Activated CD8-positive, alpha-beta memory T cell treated with anti-CD3 and anti-CD28 coated beads, Interleukin-2, amount 50 U/mL, for 4 hours (primary cell): ENCODE measurements at places on chromosomes 2 and 18.

DNA sequence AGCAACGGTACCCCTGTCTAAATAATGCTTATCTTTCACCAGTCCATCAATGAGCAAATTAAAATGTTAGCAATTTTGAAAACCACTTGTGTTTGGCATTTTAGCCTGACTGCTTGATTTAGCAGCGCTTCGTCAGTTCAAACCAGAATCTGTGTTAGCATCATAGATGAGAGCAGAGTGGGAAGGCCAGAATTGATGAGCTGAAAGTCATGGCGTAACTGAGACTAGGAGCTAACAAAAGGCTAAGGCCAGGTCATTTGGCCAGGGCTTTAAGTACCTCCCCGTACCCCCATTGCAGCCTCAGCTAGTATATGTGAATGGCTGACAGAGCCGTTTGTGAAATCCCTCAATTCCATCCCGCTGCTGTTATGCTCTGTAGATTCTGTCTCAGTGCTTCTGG lies 16.0 kb downstream of the APCDD1 start:
- no peak for DNase-seq

GRCh38 chr2:227703280-227703732 lies 14.5 kb downstream of the SLC19A3 start:
- no peak for DNase-seq

DNA sequence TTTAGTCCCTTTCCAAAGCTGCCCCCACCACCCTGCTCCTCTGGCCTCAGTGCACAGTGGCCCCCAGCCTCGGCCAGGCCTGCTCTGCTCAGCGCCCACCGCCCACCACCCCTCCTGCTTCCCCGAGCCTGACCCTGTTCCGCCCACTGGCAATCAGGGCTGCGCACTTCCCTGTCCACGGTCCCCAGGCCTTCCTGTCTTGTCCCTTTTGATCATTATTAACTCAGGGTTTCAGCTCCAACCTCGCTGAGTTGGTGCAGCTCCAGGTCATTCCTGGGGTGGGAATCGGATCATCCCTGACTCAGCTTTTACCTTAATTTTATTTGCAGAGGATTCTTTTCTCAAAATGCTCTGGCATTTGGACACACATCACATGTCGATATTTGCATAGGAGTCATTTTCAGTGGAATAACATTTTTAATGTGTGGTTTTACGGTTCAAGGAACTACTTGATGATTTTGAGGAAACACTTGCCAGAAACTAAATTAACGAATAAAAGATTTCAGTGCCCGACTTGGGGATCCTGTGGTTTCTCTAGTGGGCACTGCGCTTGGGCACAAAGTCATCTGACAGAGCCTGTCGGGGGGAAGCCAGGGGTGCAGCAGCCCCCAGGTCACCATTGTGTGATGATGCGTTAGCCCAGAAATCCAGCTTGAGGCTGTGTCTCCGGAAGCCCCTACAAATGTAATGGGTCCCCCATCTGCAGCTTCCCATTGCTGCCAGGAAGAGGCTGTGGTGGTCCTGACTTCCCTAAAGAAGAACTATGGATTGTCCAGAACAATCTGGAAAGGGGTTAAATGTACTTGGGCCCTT lies 1.0 kb upstream of the ESPNL start:
- DNase-seq: peak; percentile 8

DNA sequence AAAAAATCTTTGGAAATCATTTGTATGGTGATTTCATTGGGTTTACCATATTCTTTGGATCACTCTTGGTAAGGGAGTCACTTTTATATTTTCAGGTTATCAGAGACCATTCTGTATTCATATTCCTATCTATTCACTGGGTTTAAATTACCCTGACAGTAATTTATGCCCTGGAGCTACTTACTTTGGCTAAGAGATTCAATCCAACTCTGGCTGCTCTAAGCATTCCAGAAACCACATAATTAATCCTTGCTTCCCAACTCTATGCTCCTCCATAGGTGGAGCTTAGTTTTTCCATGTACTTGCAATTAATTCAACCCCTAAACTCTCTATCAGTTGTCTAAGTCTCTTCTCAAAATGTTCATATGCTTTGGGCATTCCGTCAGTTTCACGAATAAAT lies 336.3 kb downstream of the AGPS start:
- DNase-seq: no peak

DNA sequence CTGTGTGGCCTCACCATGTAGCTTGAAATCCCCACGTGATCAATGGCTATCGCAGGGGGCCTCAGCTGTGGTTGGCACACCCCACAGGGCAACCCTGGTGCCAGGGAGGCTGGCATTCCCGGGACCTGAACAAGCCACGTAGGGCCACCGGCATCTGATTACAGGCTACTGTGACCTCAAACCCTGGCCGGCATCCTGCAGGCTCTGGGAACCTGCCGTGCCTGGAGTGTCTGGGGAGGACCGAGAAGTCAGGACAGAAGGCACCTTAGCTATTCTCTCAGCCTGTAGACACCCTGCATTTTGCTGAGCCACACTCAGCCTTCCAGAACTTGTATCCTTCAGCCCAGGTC lies 213.0 kb downstream of the GLI2 start:
- no peak for DNase-seq

GRCh38 chr2:235144291-235144690 lies 192.5 kb downstream of the SH3BP4 start:
- DNase-seq: no peak

GRCh38 chr2:176128172-176128981 lies 1.1 kb upstream of the HOXD8 start:
- DNase-seq: no peak

GRCh38 chr2:172821370-172822338 lies 86.0 kb downstream of the RAPGEF4 start:
- DNase-seq: no peak

- no peak for DNase-seq
Measured at GRCh38 chr2:167817908-167818307, 429.5 kb downstream of the STK39 start.

GRCh38 chr2:111116843-111117597 lies 3.7 kb upstream of the BCL2L11 start:
- peak; percentile 69 for DNase-seq

GRCh38 chr2:226215902-226216503 lies 583.6 kb downstream of the IRS1 start:
- peak; percentile 35 for DNase-seq

DNA sequence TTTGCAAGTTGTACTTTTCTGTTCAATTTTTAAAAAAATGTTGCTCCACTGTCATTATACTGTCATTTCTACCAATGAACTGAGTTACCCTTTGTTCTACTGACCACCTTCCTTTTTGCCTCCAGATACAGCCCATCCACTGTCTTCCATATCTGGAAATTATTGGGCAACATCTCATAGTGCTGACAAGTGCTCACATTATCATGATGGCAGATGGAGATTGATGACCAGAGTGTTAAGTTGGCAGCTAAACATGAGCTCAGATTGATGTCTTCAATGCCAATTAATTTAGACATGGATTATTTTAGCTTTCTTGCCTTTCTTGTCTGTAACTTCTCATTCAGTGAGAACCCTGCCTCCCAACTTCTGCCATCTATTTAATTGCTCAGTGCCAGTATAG lies 76.6 kb downstream of the KIAA1328 start:
- no peak for DNase-seq

GRCh38 chr2:41600460-41600859 lies 447.4 kb upstream of the PKDCC start:
- DNase-seq: no peak

GRCh38 chr18:6414118-6414722 lies 491 bp downstream of the L3MBTL4 start:
- DNase-seq: peak; percentile 15

- no peak for DNase-seq
Measured at GRCh38 chr2:158823486-158824237, 28.5 kb downstream of the DAPL1 start.

GRCh38 chr18:48735080-48735676 lies 196.3 kb downstream of the CTIF start:
- DNase-seq: no peak

DNA sequence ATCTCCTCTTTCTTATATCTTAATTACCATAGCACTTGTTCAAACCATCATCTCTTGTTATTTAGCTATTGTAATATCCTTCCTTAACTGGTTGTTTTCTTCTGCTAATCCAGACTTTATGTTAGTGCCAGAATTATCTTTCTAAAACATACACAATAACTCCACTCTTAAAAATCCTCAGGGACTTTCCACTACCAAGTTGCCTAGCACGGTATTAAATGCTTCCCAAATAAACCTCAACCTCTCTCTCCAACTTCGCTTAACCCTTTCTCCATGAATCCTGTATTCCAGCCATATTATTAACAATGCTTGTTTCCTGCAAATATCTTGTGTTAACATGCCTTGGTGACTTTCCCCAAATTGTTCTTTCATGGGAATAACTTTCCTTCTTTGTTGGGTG lies 84.5 kb downstream of the FAM228A start:
- DNase-seq: no peak

- no peak for DNase-seq
Measured at GRCh38 chr2:157698430-157698829, 69.8 kb upstream of the ACVR1C start.

DNA sequence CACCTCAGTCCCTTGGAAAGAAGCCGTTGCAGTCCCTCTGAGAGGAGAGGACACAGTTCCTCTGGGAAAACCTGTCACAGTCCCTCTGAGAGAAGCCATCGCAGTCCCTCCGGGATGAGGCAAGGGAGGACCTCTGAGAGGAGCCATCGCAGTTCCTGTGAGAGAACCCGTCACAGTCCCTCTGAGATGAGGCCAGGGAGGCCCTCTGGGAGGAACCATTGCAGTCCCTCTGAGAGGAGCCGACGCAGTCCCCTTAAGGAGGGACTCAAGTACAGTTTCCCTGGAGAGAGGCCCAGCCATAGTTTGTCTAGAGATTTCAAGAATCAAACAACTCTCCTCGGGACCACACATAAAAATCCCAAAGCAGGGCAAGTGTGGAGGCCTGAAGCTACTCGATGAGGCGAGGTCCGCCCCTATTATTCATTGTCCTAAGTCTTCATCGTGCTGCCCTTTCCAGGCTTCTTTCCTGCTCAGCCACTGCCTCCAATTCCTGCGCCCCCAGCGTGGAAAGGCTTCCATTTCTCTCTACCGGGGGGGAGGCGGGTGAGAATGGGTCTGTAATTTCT lies 630 bp upstream of the ZNF512 start:
- no peak for DNase-seq

DNA sequence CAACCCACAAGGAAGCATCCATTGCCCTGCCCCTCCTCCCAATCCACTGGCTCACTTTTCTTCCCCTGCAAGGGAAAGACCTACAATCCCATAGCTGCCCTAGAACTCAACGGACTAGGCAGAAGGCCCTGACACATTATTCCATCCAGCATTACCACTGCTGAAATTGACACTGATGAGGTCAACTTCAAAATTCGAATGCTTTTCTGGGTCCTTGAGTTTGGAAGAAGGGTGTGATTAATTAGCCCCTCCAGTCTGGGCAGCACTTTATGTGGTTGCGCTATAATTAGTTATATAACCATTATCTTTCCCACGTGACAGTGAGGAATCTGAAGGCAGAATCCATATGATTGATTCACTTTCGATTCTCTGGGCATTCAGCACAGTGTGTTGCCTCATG lies 55.7 kb downstream of the EVA1A start:
- no peak for DNase-seq

- no peak for DNase-seq
Measured at GRCh38 chr2:194465641-194466040, 1191.4 kb upstream of the SLC39A10 start.

- DNase-seq: no peak
Measured at GRCh38 chr2:180938451-180938850, 42.0 kb upstream of the UBE2E3 start.

DNA sequence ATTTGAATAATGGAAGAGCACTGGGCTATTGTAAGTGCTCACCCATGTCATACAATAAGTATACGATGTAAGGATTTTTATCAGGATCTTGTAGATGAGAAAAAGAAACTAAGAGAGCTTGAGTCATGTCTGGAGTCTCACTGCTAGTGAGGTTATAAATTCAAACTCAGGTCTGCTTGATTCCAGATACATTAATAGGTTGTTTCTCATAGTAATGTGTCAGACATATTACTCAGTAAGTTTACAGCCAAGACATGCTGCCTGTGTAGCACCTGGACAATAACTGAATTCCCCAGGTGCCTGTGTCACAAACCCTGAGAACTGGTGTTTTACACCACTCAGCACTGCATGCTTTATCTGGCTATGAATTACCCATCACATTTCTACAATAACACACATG lies 216.9 kb upstream of the LRP1B start:
- DNase-seq: no peak

DNA sequence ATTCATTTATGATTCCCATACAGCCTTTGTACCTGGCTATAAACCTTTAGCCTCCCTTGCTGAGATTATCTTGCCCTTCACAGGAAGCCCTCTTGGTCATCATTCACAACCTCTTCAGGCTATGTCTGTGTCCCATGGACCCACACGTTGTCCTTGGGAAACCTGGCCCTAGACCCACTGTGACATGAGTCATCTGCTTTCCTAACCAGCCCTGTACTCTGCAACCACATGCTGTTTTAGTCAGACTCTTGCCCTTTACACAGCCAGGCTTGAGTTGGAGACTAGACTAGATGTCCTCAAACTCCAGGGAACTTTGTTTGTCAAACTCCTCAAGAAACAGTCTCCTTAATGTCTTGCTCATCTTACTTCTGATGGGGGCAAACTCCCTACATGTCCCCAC lies 229.3 kb upstream of the ZSWIM2 start:
- DNase-seq: no peak

GRCh38 chr2:102271844-102272243 lies 39.5 kb upstream of the IL1RL1 start:
- DNase-seq: no peak

DNA sequence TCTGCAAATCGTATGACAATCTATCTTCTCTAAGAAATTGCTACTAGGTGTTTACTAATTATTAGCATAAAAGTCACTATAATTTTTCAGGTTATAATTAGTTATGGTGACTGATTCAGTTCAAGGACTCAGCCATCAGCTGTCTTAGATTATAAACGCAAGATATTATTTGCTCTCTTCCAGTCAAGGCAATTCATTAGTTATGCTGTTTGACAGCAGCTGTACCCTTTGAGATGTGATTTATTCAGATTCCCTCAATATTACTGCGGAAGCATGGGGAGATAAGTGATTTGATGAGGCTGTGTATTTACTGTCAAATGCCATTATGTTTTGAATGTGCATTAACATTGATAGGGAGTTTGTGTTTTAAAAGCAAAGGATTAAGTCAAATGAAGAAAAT lies 558.9 kb upstream of the FSIP2 start:
- no peak for DNase-seq

DNA sequence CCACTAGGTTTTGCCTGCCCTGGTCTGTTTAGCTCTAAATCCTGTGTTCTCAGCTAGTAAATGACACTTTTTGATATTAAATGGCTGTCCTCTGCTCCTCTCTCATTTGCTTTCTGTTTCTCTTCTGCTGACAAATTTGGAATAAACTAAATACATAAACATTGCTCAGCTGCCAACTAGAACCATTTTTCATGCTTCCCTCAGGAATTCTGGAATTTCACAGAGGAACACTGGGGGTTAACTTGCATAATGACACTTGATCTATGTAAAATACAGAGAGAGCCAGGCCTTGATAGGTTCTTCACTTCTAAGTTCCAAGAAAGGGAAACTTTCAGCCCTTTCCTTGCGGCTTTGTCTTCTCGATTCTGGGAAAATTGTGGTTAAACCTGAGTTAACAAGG lies 450.6 kb upstream of the ST6GAL2 start:
- DNase-seq: no peak

GRCh38 chr2:181073896-181074295 lies 93.5 kb downstream of the UBE2E3 start:
- no peak for DNase-seq

GRCh38 chr2:101367508-101367907 lies 19.8 kb downstream of the CREG2 start:
- DNase-seq: no peak
